Activated T-helper 1 cell treated with anti-CD3 and anti-CD28 coated beads, Interleukin-12 subunit alpha, Interleukin-12 subunit beta, Interleukin-2, Interleukin-4 antibody, amounts not matched to agents 30 ng/mL and 10 ng/mL and 1 ng/mL, durations not matched to agents 14 hours and 24 hours and 36 hours (primary cell): ENCODE measurements at places on chromosomes 12 and 14.

DNA sequence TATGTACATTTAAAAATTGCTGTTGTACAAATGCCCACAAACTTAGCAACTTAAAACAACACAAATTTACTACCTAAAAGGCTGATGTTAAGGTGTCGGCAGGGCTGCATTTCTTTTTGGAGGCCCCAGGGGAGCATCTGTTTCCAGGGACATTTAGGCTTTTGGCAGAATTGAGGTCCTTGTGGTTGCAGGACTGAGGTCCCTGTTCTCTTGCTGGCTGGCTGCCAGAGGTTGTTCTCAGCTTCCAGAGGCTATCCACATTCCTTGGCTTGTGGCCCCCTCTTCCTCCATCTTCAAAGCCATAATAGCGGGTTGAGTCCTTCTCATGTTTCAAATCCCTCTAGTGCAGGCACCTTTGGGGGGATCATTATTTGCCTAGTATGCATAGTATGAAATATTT is 22.4 kb upstream of the KRT83 start:
- H3K4me3 ChIP-seq, result no peak overlapping the region
- H3K36me3 ChIP-seq, result no peaks in the 10 kb centered on the region
- H3K27ac ChIP-seq, result no peak overlapping the region
- no peaks in the 10 kb centered on the region for H3K4me1 ChIP-seq
- DNase-seq, result no peak
- H3K27me3 ChIP-seq, result peaks cover 10% of the 10 kb centered on the region

DNA sequence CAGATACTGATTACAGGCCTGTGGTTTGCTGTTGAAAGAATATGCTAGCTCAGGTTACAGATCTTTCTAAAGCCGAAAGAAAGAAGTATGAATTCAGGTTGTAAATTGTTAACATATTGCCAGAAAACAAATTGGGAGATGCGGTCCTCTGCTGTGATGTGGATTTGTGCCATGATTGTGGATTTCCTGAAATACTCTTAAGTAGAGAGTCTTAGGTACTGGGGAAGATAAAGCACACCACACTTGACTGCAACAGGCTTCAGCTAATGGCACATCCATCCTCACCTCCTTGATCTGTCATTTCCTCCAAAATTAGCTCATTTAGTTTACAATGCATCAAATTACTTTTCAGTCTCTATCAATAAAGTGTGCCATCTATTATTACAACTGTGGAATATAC is 279.2 kb downstream of the SYT1 start:
- no peak for DNase-seq
- H3K36me3 ChIP-seq, result no peaks in the 10 kb centered on the region
- no peak overlapping the region for H3K4me3 ChIP-seq
- H3K27me3 ChIP-seq, result no peaks in the 10 kb centered on the region
- no peak overlapping the region for H3K27ac ChIP-seq

DNA sequence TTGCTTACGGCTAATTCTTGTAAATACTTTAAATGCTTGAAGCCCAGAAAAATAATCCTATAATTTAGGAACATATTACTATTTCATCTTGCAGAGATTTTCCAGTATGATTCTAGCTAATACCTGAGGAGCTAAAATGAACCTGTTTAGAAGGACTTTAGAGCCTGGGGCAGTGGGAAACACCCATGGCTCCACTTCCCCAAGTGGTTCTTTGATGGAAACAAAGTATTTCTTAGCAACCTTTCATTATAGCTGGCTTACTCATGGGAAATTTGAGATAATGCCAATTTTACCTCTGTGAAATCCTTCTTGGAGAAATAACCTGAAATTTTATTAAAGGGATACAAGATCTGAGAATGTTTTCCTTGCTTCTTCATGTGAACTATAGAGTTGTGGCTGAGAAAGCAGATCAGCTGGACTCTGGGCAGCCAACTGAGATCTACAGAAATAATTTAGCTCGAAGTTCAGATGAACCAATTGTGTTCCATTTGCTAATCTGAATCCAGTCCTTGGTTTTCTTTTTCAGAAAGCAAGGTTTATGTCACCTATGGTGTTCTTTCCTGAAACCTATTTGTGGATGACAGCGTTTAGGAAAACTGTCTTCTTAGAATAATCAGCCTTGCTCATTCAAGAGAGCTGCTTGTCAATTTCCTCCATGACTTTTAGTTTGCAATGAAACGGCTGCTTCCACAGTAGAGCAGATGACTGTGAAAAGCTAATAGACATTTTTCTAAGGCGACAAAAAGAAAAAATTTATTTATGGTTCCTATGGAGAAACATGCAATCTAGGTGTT is 141.8 kb upstream of the CPM start:
- no peak for DNase-seq
- peaks cover 8% of the 10 kb centered on the region for H3K27me3 ChIP-seq
- no peak overlapping the region for H3K4me3 ChIP-seq
- no peaks in the 10 kb centered on the region for H3K36me3 ChIP-seq
- no peak overlapping the region for H3K27ac ChIP-seq
- no peaks in the 10 kb centered on the region for H3K4me1 ChIP-seq

- no peak overlapping the region for H3K27ac ChIP-seq
- H3K27me3 ChIP-seq, result no peaks in the 10 kb centered on the region
- no peaks in the 10 kb centered on the region for H3K4me1 ChIP-seq
- H3K4me3 ChIP-seq, result no peak overlapping the region
- no peaks in the 10 kb centered on the region for H3K36me3 ChIP-seq
Observed at GRCh38 chr12:34399631-34400410, 377.5 kb downstream of the ALG10 start.

- H3K4me3 ChIP-seq, result no peak overlapping the region
- no peak for DNase-seq
- H3K27me3 ChIP-seq, result peaks cover 34% of the 10 kb centered on the region
- H3K36me3 ChIP-seq, result no peaks in the 10 kb centered on the region
- H3K27ac ChIP-seq, result no peak overlapping the region
- H3K4me1 ChIP-seq, result peaks cover 6% of the 10 kb centered on the region
Observed at GRCh38 chr12:12214635-12215131, 52.2 kb downstream of the LRP6 start.

- H3K4me1 ChIP-seq, result no peaks in the 10 kb centered on the region
- H3K4me3 ChIP-seq, result no peak overlapping the region
- no peak for DNase-seq
- H3K27me3 ChIP-seq, result peaks cover 4% of the 10 kb centered on the region
- no peak overlapping the region for H3K27ac ChIP-seq
Observed at GRCh38 chr12:50363141-50363540, 33.3 kb downstream of the FAM186A start.

GRCh38 chr14:100143523-100143922 is 15.9 kb downstream of the DEGS2 start:
- H3K27me3 ChIP-seq, result no peaks in the 10 kb centered on the region
- peaks cover 14% of the 10 kb centered on the region for H3K36me3 ChIP-seq
- no peak overlapping the region for H3K27ac ChIP-seq
- H3K4me3 ChIP-seq, result no peak overlapping the region
- H3K4me1 ChIP-seq, result no peaks in the 10 kb centered on the region

DNA sequence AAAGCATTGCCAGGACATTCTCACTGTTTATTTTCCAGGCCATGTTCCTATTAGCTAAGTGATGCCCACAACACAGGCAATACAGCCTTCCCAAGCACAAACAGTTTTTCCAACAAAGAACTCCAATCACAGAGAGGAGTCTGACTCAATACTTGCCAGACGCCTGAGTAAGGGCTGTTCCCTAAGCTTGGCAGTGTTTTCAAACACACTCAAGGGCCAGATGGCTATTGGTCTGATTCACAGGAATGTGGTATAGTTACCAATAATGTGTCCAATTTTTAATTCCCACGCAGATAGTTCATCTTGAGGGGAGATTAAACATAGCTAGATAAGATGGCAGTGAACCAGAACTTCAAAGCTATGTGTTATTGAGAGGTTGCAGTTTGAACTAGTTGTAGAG is 381.0 kb downstream of the SNAPC1 start:
- H3K36me3 ChIP-seq, result no peaks in the 10 kb centered on the region
- no peaks in the 10 kb centered on the region for H3K4me1 ChIP-seq
- H3K4me3 ChIP-seq, result no peak overlapping the region
- H3K27me3 ChIP-seq, result peaks cover 2% of the 10 kb centered on the region
- H3K27ac ChIP-seq, result no peak overlapping the region

DNA sequence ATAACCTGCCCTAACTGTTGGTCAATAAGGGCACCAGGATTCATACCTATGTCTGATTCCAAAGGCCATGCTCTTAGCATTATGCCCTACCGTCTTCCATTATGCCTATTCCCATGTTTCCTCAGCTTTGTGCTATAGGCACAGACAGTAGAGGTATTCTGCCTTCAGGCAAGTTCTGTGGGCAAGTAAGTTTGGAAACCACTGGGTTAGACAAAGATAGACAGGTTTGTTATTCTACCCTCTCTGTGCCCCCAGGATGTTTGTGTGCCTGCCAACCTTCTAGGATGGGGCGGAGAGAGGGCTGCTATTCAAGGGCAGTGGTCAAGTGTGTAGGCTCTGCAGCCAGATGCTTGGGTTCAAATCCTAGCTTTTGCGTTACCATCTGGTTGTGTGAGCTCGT is 4.6 kb downstream of the RAPGEF3 start:
- H3K36me3 ChIP-seq, result no peaks in the 10 kb centered on the region
- no peak overlapping the region for H3K27ac ChIP-seq
- DNase-seq, result no peak
- no peak overlapping the region for H3K4me3 ChIP-seq

GRCh38 chr14:63295231-63295685 is 23.5 kb downstream of the GPHB5 start:
- peak overlapping the region; percentile 6 for H3K4me3 ChIP-seq
- H3K27ac ChIP-seq, result peak overlapping the region; percentile 12
- H3K27me3 ChIP-seq, result peaks cover 6% of the 10 kb centered on the region
- no peak for DNase-seq
- H3K4me1 ChIP-seq, result peaks cover 23% of the 10 kb centered on the region

DNA sequence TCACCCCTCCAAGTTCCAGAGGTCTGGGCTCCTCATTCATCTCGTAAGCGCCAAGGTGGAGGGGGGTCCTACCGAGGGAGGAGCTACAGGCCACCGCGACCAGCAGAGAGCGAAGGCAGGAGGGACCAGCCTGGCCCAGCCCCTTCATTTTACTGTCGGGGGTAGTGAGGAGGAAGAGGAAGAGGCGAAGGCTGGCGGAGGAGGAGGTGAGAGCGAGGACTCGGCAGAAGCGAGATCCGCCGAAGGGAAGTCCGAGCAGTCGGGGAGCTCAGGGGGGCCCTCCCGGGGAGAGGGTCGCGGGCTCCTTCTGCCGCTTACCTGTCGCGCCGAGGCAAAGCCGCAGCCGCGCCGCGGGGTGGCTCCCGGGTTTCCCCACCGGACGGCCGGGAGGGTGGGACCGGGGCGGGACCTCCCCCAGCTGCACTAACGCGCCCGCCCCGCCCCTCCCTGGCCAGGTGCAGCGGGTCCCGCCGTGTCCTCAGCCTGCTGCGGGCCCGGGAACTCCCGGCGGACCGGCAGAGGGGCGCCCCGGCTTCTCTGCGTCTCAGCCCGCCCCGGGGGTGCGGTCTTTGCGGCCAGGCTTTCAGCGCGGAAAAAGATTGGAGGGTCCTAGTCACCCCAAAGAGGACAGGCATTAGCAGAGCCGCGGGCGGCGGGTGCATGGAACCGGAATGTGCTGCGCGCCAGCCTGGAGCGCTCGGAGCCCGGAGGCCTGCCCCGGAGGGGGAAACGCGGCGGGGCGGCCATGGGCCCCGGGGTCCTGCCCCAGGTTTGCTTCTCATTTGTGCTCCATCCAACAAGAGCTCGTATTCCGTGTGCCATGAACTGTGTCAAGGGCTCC is at the start of gene GALNT6:
GALNT6 (minus strand) TSS at position 124 of the 841 bp plus-strand sequence. CDS start 11,625 bp downstream, outside the sequence.
- peak within 1 kb of the TSS; percentile 81 for H3K27ac ChIP-seq
- H3K4me1 ChIP-seq, result peaks cover 73% of the 10 kb centered on the region
- H3K4me3 ChIP-seq, result peak within 1 kb of the TSS; percentile 90
- H3K27me3 ChIP-seq, result peaks cover 2% of the 10 kb centered on the region
- peak; percentile 64 for DNase-seq

GRCh38 chr12:111444314-111444924 is 38.7 kb downstream of the SH2B3 start:
- no peaks in the 10 kb centered on the region for H3K27me3 ChIP-seq
- peak overlapping the region; percentile 71 for H3K4me3 ChIP-seq
- DNase-seq, result peak; percentile 33
- H3K36me3 ChIP-seq, result peaks cover 60% of the 10 kb centered on the region

GRCh38 chr12:65876898-65877721 is 52.8 kb downstream of the HMGA2 start:
- H3K27me3 ChIP-seq, result peaks cover 22% of the 10 kb centered on the region
- H3K27ac ChIP-seq, result no peak overlapping the region
- no peak for DNase-seq
- no peak overlapping the region for H3K4me3 ChIP-seq
- H3K36me3 ChIP-seq, result no peaks in the 10 kb centered on the region
- H3K4me1 ChIP-seq, result no peaks in the 10 kb centered on the region

DNA sequence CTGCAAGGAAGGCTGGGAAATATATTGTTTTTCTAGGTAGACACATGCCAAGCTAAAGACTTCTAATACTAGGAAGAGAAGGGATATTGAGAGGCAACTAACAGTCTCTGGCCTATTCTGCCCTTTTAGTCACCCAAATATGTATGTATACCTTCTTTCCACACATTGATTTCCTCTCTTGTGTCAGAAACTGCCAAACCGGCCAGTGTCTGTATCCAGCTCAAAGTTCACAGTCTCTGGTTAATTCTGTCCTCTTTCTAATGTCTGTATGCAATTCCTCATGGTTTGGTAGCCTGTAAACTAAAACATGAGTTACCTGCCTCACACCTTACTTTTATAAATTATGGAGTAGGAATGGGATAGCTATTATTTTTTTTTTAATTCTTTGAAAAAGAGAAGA is 25.2 kb upstream of the CPSF6 start:
- H3K27me3 ChIP-seq, result peaks cover 8% of the 10 kb centered on the region
- no peak for DNase-seq
- H3K36me3 ChIP-seq, result no peaks in the 10 kb centered on the region
- no peak overlapping the region for H3K4me3 ChIP-seq
- H3K4me1 ChIP-seq, result no peaks in the 10 kb centered on the region

DNA sequence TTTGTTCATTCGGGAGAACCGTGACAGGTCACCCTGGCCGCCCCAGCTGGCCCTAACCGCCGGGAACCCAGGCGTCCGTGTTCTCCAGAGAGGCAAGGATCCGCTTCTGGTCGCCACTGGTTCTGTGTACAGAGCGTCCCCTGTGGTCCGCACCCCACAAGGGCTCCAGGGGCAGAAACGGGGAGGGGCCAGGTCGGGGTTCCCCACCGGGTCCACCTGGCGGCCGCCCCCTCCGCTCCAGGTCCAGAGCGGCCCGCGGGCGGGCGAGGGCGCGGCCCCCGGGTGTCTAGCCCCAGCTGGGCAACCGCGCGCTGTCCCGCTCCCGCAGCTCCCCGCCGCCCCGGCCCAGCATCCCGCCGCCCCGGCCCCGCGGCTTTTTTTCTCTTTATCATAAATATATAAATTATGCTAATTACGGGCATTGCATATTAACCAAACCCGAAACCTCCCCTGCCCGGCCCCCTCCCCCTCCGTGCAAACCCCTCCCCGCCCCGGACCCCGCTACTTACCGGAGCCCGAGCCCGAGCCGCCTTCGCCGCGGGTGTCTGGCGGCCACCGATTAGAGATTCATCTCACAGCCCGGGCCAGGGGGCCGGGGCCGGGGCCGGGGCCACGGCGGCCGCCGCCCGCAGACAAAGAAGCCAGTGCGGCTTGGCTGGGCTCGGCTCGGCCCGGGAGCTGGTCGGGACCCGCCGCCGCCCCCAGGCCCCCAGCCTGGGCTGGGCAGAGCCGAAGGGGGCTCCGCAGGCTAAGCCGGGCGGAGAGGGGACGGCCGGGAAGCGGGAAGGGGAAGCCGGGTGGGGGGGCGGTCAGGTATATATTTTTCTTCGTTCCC is 512 bp downstream of the POU6F1 start:
- peak overlapping the region; percentile 76 for H3K4me3 ChIP-seq
- peaks cover 21% of the 10 kb centered on the region for H3K4me1 ChIP-seq
- DNase-seq, result peak; percentile 8
- no peaks in the 10 kb centered on the region for H3K27me3 ChIP-seq
